ENCODE measurements at places on chromosomes 3 and 15.

DNA sequence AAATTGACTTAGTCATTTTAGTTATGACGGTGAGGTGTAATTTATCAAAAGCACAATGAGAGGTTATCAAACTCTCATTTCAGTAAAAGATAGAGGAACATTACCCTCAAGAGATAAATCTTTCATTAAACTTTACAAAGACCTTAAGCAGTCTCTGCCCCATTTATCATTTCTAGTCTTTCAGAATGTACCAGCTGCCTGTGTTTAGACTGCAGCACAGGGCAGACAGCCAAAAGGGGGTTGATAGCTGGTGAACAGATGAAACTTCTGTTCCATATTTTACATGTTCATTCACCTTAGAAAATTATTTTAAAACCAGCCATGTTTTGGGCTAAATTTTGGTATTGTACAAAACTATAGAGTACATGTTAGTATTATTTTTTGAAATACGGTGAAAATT, 514.6 kb upstream of the CNTN3 start:
- no peak for DNase-seq

DNA sequence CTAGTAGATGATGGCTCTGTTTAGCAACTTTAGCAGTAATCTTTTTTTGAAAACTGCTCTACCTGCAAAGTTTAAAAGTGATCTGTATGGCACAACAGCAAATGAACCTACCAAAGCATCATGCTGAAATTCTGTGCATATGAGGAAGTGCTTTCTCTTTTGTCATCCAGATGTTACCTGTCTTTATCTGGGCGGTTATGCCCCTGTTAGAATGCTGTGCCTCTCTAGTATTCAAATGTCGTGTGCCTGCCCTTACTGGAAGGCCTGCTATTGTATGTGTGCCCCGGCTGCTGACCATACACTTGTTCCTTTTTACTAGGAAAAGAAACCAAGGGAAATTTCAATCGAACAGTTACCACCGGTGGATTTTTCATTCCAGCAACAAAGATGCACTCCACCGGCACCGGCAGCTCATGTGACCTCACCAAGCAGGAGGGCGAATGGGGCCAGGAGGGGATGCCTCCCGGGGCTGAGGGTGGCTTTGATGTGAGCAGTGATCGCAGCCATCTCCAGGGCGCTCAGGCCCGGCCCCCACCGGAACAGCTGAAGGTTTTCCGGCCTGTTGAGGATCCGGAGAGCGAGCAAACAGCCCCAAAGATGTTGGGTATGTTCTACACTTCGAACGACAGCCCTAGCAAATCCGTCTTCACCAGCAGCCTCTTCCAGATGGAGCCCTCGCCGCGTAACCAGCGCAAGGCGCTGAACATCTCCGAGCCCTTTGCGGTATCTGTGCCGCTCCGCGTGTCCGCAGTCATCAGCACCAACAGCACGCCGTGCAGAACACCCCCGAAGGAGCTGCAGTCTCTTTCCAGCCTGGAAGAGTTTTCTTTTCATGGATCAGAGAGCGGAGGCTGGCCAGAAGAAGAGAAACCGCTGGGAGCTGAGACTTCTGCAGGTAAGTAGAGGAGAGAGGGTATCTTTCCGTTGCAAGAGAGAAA, 61.6 kb downstream of the TMEM39A start:
- no peak for DNase-seq

GRCh38 chr15:97998307-97999071, 38.0 kb downstream of the ARRDC4 start:
- no peak for DNase-seq

DNA sequence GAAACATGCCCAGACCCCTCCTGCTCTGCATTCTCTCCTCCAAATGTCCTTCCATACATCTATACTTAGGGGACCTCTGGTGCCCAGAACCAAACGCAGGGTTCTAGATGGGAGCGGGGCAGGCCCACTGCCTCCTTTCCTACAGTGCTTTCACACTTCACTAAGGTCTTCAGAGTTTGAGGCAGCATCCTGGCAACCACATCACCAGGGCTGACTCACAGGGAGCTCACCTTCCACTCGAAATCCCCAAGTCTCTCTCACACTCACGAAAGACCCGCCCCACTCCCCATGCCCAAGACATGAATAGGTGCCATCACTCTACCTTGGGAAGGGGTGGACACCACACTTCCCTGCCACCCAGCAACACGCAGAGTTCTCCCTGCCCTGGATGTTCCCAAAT, 18.9 kb downstream of the HOMER2 start:
- DNase-seq: no peak

- no peak for DNase-seq
Measured at GRCh38 chr3:59894425-59895121, 844.7 kb upstream of the CFAP20DC start.

DNA sequence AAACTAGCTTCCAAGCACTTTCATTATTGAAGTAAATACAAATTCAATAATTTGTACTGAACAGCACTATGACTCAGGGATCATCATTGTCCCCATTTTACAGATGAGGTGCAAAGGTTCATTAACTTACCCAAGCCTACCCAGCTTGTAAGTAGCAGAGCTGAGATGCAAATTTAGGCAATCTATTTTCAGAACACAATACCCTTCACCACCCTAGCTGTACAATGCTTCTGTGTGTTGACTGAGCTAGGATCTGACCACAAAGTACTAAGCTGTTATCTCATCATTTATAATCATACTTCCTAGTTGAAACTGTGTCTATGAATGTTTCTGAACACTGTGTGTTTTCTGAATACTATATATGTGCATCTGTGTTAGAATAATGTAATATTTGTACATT, 3.2 kb upstream of the ILDR1 start:
- DNase-seq: no peak

DNA sequence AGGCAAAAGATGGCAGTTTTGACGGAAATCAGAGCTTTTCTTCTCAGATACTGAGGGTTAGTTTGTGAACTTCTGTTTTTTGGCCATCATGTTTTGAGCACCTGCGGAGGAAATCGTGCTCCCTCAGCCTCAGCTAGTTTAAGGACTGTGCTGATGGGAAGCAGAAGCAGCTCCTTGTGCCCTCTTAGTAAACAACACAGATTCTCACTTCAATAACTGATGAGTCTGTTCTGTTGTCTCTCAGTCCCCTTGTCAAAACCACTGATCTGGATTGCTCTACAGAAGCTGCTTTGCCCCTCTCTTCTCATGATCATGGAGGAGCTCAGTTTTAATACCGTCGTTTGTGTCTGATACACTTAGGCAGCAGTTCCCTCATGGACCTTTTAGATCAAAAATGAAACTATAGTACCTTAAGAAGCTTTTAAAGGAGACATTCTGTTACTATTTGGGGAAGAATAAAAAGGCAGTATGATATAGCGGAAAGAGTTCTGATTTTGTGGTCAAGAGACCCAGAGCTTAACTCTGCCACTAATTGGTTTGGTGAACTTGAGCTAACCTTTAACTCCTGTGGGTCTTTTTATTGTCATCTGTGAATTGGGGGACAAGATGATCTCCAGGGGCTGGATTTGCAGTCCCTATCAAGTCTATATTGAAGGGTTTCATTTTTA, 152.6 kb downstream of the BBX start:
- no peak for DNase-seq

GRCh38 chr15:95108673-95109072, 877.3 kb downstream of the MCTP2 start:
- no peak for DNase-seq

DNA sequence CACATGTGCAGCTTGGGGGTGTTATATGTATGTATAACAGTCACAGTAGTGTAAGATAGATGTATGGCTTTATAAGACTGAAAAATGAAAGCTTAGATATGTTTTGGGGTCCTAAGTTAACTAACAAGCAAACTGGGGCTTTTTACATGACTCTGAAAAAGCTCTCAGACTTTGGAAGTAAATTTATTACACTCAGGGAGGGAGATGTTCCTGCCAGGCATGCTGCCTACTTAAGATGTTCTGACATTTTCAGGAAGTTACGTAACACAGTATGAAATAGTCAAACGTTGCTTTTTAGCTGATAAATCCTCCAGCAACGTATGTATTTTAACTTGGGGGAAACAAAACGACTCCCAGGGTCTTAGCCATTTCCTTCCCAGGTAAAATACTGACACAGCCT, 1.7 kb upstream of the IFT57 start:
- DNase-seq: no peak

DNA sequence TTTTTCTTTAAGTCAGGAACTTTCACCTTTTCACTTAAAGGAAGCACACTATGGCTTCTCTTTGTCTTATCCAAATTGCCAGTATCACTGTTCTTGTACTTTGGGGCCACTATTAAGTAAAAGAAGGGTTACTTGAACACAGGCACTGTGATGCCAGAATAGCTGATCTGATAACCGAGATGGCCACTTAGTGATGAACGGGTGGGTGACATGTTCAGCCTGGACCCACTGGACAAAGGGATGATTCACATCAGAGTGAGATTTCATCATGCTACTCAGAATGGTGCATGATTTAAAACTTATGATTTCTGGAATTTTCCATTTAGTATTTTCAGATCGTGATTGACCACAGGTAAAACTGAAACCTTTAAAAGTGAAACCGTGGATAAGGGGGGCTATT, 252.6 kb downstream of the KLF13 start:
- DNase-seq: no peak

GRCh38 chr15:82133251-82133650, 87.4 kb upstream of the MEX3B start:
- DNase-seq: no peak

DNA sequence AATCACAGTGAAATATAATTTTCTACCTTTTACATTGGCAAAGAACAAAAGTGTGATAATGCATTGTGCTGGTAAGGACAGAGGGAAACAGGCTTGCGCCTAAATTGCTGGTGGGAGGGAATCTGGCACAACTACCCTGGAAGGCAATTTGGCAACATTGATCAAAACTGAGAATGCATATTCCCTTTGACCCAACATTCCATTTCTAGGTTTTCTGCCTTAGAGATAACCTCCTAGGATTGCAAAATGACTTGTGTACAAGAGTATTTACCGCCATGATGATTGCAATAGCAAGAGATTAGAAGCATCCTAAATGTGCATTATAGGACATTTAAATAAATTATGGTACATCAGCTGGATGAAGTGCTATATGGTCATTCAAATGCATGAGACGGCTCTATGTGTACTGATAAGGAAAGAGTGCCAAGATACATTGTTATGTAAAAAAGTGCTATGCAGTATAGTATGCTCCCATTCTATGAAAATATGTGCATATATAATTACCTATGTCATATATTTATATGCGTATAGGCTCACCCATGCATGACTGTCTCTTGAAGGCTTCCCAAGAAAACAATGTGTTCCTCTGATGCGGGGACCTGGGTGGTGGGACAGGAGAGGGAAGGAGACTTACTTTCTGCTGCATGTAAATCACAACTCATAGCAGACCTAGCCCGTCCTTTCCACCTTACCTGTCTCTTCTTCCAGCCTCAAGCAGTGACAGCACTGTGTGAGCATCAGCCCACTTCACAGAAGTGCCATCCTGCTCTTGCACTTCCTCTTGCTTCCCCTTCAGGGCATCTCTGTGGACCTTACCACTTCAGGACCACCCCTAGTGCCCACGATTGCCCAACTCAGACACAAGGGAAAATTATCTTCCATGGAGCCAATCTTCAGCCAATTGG, 249.9 kb upstream of the TLE3 start:
- no peak for DNase-seq

DNA sequence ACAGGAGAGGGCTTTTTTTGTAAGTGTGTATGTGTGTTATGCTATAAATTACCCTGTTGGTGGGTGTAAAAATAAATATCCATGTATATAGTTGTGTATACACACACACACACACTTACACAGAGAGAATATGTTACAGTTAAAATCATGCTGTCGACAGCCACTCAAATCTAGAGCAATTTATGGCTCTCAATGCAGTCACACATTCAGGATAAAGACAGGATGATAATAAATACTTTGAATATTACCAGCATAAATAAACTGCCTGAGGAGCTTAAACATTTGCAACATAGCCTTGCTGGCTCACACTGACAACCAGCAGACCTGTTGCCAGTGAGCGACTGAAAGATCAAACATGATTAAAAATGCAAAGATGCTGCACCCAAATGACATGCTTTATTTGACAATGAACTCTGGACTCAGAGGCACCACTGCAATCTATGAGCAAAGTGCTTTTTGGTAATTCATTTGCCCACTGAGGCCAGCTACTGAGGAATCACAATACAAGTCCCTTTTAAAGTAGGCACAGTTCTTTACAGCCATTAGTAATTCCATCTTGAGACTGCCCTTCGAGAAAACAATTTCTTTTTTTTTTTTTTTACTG, 458.9 kb downstream of the FHIT start:
- no peak for DNase-seq

- DNase-seq: no peak
Measured at GRCh38 chr3:170734043-170734734, 135.8 kb downstream of the RPL22L1 start.

- DNase-seq: no peak
Measured at GRCh38 chr15:98952381-98952803, 55.2 kb downstream of the PGPEP1L start.

DNA sequence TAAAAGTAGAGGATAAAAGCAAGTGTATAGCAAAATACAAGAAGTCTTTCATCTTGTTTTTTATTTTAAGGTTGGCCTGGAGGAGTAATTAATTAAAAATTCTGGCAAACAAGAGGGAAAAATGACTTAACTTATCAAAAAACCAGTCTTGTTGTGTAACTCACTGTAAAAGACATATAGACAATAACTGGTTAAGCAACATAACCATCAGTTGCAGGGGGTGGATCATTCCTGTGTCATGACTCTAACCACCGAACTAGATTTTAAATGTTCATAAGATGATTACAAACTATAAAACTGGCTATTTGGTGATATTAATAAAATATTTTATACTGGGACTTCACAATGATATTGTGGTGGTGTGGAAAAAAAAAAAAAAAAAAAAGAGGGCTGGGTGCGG, 130.6 kb downstream of the STAG1 start:
- DNase-seq: no peak
